ENCODE measurements at places on chromosomes 2 and 18.

- ATAC-seq: no peak
These were observed 125.8 kb downstream of the C1D start for GRCh38 chr2:67936969-67937368.

DNA sequence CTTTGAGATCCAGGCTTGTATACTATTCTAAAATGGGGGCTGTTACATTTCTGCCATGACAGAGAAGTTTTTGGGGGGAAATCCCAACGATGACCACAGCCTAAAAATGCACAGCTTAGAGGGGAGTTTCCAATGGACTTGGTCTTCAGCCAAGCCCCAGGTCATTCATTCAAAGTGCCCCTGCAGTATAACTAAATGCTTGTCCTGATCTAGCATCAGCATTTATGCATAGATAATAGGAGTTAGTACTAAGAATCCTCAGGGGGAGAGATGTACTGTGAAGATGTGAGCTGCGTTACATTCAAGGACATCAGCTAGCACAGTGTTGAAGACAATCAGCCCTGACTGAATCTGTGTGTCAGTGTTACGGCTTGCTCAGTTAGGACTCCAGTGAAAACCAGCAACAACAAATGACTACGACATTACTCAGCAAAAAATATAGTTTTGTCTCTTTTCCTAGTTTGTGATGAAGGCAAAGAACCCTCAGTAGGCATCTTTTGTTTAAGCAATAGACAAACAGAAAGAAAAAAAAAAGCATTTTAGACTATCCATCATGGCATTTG is 160.9 kb downstream of the ZEB2 start:
- peak; percentile 60 for ATAC-seq

- peak; percentile 73 for ATAC-seq
These were observed 36.0 kb downstream of the FARP2 start for GRCh38 chr2:241391892-241392665.

DNA sequence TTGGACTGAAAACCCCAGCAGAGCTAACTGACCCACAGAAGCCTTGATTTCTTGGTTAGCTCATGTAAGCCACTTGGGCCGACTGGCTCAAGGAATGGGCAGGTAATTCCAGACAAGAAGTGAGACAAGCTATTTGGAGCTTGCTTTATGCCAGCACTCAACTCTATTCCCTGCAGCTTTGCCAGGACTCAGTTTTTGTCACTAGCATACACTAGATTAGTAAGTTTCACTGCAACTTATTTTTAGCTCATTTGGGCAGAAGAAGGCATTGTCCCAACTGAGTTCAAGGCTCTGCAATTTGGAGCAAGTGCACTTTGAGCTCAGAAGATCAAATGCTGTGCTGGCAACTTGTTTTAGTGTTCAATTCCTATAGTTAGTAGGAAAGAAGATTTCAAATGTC is 116.1 kb downstream of the SLC4A3 start:
- ATAC-seq: no peak

DNA sequence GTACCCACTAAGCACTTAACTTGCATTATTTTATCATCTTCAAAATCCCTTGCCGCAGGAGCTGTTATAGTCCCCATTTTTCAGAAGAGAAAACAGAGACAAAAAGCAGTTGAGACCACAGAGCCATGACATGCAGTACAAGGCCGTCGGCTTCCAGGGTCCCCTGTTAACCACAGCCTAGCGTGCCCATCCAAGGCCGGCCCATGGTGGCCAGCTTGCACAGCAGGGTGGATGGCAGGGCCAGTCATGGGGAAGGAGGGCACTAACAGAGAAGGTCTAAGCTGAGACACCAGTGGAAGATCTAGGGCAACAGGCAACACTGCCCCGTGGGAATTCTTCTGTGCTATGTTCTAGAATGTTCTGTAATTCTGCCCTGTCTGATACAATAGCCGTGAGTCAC is 192.6 kb upstream of the ID2 start:
- no peak for ATAC-seq
